ENCODE measurements at places on chromosomes 3 and 15.

DNA sequence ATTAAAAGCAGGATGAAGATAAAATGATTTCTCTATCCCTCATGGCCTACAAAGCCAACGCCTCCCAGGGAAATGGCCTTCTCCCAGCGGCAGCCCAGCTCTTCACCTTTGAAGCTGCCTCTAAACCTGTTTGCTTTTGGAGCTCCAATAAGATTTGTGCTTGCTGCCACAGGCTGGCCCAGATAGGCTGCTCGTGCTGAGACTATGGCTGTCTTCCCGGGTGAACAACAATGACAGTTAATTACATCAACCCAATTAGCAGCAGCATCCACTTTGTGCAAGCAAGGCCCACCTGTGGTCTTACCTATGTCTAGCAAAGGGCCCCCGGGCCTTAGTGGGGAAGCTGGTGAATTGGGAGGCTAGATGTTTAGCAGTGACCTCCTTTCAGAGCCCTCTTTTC lies 179.6 kb downstream of the P3H2 start:
- no peak for DNase-seq

- DNase-seq = no peak
Measured at GRCh38 chr15:42932833-42933515, 12.4 kb upstream of the TTBK2 start.

GRCh38 chr3:107441617-107442016 lies 64.4 kb downstream of the CCDC54 start:
- no peak for DNase-seq

DNA sequence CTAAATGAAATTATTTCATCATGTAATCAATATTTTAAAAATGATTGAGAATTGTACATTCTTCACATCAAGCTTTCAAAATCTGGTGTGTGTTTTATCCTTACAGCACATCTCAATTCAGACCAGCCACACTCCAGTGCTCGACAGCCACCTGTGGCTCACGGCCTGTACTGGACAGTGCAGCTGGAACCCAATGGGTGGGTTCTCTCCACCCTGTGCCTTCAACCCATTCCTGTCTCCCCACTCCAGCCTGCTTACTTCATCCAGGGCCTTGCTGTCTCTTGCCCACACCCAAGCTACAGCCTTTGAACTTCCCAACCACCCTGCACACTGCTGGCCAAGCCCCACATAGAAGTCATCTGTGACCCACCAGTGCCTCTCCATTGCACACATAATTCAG lies 17.6 kb downstream of the CYP19A1 start:
- DNase-seq = no peak

DNA sequence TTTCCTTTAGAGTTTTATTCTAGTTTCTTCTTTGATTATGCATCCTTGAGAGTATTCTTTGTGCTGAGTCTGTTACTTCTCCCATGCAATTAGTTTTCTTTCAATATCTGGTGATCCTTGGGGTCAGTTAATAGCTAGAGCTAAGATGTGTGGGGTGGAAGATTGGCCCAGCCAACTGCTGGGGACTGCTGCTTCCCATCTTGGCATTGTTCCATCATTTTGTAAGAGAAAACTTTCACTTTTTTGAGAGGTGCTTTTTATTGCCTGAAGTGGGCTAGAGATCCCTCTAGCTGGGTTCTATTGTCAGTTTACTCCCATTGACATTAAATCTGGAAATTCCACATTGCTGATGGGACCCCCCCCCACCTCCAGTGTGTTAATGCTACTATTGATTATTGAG lies 15.4 kb downstream of the BCL2L10 start:
- no peak for DNase-seq

DNA sequence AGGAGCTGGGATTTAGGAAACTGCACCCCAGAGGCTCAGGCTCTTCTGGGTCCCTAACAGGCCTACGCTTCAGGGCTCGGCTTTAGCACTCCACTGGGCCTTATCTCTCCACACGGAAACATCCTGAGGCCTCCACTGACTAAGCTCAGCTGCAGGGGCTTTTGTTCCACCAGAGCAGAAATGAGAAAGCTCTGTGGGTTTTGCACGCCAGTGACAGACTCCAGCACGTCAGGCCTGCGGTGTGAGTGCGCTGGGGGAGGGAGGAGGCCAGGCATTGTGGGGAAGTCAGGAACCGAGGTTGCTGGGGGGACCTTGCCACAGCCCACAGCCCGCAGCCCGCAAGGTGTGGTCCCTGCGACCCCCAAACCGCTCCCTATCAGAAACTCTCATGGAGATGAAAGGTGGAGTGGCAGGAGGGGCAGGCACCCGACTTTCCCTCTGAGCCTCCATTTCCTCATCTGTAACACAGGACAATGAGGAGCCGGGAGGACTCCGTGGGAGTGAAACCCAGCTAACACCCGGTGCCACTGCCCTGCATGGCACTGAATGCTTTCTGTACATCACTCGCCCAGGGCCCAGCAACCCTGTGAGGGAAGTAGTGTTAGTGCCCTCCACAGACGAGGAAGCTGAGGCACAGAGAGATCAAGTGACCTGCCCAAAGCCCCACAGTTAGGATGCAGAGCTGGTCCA lies 106.5 kb downstream of the TPRA1 start:
- no peak for DNase-seq

DNA sequence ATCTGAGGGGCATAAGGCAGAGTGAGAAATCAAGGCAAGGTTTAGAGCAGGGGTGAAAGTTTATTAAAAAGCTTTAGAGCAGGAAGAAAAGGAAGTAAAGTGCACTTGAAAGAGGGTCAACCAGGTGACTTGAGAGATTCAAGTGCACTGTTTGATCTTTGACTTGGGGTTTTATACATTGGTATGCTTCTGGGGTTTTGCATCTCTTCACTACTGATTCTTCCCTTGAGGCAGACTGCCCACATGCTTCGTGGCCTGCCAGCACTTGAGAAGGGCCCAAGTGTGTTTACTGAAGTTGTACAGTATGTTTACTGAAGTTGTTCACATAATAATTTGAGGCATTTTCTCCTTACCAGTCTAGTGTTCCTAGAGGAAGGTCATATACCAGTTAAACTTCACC lies 367.0 kb upstream of the UBE2E2 start:
- no peak for DNase-seq

GRCh38 chr3:46508850-46509591 lies 11.2 kb downstream of the RTP3 start:
- no peak for DNase-seq

DNA sequence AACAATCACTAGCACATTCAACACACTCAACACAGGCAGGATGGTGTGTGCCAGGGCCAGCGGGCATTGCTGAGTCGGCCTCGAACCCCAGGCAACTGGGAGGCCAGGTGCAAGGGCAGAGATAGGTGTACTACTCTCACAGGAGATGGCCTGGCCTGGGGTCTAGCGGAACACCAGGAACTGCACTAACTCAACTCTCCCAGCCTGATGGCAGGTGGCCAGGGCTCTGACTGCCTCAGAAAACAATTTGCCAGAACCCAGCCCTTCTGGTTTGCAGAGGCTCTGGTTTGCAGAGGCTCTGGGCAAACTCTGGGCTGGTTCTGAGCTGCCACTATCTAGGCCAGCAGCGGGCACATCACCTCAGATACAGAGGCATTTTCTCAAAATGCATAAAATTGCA lies 229.2 kb upstream of the CHRNA7 start:
- no peak for DNase-seq

GRCh38 chr15:36356466-36356865 lies 223.0 kb upstream of the CDIN1 start:
- DNase-seq = no peak

- no peak for DNase-seq
Measured at GRCh38 chr3:42755681-42756578, 17.1 kb downstream of the CCDC13 start.

DNA sequence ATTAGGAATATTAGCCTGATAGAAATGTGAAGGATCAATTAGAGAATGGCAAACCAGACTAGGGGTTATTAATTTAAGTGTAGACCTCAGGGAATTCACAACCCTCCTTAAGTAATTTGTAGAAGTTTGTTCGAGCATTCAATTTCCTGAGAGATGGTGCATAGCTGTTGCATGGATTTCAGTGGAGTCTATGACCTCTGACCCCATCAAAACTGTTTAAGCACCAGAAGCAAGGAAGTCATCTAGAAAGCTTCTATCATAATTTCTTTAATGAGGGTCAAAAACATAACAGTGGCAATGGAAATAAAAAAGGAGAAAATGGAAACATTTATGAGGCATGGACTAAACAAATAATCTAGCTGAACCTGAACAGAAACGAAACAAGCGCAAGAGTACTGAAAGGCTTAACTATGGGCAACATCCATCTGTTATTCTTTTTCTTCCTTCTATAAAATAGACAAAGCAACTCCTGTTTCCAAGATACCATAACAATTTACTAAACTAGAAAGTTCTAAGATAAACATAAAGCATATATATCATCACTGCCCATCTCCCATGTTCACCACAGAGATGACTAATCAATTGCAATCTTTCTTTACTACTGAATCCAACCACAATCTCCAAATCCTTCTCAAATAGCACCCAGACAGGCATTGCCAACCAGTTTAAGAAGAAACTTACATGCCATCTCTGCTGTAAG lies 151.4 kb downstream of the THRB start:
- no peak for DNase-seq

GRCh38 chr3:38270606-38271005 lies 5.0 kb downstream of the SLC22A13 start:
- no peak for DNase-seq

DNA sequence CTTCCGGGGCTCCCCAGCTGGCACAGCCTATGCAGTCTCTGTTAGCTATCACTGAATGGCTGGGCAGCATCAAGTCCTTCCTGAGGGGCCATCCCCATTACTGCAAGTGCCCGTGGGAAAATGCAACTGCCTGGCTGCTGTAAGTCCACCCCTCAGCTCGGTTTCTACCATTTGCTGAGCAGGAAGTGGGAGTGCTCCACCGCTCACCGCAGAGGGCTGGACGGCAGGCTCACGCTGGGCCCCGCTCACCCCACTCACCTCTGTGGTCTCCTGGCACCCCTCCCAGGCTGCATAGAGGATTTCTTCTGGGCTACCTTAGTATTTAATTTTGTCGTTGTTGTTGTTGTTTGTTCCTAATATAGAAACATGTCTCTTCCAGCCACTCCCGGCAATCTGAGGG lies 270.2 kb downstream of the PLCL2 start:
- no peak for DNase-seq

DNA sequence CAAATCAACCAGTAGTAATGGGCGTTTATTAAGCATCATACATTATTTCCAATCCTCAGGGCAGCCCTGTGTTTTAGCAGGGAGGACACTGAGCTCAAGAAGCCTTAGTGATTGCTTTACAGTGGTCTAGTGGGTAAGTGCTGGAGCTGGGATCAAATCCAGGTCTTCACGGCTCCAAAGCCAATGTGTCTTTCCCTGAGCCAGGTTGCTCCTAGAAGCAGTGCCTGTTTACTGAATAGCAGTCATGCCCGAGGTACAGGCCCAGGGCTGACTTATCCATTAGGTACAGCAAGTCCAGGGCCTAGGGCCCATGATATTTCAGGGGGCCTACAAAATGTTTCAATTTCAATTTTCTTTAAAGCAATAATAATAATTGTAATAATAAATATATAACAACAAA lies 9.6 kb upstream of the SMAD6 start:
- DNase-seq = no peak

DNA sequence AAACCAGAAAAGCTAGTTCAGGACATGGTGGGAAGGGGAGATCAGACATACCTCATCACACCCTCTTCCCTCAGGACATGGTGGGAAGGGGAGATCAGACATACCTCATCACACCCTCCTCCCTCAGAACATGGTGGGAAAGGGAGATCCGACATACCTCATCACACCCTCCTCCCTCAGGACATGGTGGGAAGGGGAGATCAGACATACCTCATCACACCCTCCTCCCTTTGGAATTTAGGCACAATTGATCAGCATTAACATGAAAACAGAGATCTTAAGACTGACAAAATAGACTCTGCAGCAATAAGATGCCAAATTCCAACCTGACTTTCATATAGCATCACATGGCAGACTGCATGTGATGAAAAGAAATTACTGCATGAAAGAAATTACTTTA lies 412.7 kb upstream of the ZNF717 start:
- DNase-seq = no peak

DNA sequence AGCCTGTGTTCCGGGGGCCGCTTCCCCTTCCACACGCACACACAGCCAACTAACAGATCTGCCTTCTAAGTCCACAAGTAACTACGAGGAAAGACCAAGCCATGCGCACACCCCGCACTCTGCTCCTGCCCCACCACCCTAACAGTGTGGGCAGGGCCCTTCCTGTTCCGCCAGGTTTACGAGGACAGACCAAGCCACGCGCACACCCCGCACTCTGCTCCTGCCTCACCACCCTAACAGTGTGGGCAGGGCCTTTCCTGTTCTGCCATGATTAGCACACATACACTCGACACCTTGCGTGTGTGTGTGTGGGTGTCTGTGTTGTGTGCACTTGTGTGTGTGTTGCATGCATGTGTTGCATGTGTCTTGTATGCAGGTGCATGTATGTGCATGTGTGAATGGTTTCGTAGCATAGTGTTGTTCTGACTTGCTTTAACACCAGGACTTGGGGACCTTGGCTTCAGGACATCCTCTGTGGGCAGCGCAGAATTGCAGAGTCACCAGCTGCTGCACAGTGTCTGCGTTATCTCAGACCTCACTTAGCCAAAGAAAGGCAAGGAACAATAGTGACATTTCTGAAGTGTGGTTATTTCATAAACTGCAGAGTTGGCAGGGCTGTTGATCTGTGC lies 114.4 kb downstream of the CHSY1 start:
- DNase-seq = no peak

- DNase-seq = no peak
Measured at GRCh38 chr3:78994174-78995027, 773.4 kb downstream of the ROBO1 start.

- DNase-seq = no peak
Measured at GRCh38 chr3:120198305-120198878, 86.6 kb downstream of the GPR156 start.

All from activated naive CD8-positive, alpha-beta T cell treated with anti-CD3 and anti-CD28 coated beads, Interleukin-2, amount 50 U/mL, for 16 hours (primary cell).